ENCODE measurements at places on chromosomes 11 and 22.
A peak's percentile ranks its signal among the peaks of the same experiment; 100 is the strongest.

DNA sequence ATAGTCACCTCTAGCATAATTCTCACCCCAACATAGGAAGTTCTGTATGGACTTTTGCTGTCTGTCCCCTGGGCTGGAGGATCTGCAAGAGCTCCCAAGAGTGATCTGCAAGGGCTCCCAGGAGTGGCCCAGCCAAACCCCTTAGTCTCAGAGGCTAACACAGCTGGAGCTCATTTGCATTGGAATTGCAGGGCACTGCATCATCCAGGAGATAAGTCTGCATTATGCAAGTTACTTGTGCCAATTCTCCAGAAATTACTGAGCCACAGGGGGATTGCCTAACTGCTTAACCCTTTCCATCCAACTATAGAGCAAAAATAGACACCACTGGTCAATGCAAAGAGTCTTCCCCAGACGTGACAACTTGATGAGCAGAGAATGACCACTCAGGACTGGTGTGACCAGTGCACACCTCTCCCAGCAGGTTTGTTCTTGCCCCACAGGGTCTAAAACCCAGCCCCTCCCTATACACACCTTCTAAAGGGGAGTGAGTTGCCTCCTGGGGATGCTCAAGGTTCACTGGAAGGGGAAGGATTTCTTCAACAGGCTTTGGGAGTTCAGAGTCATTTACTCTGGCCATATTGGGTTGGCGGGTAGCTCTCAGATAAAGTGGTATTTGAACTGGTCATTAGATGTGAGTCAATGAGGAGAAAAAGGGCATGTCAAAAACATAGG is 38.4 kb downstream of the POU2AF3 start:
- peak; percentile 93 for DNase-seq

DNA sequence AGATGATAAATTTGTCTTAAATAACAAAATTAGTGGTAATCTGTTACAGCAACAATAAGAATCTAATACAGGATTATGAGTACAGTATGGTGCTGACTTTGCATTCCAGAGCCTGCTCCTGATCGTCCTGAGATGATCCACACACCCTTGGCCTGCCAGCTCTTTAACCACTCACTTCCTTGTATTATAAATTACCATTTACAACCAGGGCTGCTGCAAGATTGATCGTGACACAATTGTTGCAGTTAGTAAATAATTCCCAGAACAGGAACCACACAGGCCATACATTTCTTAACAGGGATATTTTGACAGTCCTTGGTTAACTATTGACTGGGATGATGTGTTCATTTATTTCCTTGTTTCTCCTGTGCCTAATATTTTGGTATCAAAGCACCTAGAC is 3.8 kb upstream of the CBLIF start:
- no peak for DNase-seq

DNA sequence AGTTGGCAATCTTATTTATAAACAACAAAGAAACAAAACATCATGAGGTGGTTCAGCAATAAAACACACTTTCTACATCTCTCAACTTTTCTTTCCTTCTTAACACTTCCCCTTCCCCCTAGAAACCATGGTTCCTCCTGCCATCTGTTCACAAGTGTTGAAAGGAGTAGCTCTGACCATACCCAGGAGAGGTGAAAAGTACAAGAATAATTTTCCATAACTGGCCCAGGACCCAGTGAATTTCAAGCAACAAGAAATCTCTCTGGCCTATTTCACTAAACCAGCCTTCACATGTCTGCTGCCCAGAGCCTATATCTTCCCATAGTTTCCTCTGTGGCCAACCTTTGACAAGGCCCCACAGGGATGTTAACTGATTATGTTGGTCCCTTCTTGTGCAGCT is 98.2 kb upstream of the CEP126 start:
- DNase-seq = no peak

- no peak for DNase-seq
Measured at GRCh38 chr11:131471976-131472375, 101.6 kb downstream of the NTM start.

GRCh38 chr11:1638344-1638743 is 8.8 kb downstream of the KRTAP5-5 start:
- no peak for DNase-seq

DNA sequence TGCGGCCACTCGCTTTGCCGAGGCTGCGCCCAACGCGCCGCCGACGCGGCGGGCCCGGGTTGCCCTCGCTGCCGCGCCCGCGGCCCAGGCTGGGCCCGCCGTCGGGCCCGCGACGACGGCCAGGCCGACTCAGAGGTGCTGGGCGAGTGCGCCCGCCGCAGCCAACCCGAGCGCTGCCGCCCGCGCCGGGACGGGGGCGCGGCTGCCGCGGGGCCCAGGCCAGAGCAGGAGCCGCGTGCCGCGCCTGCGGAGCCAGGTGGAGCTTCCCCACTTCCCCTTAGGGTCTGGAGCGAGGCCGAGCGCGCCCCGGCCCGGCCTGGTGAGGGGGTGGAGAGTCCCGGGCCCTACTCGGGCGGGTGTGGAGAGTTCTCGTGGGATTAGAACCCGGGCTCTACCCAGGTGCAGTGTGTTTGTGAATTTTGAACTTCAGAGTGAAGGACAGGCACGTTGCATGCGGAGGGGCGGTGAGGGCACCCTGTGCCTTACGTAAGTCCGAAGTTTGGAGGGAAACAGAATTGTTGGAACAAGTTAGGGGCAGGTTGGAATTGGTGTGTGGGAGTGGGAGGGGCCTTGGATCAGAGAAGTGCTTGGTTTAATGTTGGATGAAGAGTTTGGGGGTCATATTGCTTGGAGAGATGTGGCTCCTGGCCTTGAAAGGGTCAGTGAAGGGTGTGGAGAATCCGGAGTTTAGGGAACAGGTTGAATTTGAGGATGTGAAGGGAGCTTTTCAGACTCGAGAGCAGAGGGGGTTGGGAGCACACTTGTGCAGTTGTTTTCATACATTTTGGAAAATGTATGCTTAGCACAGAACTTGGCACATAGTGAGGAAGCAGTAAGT is 697 bp downstream of the RNF169 start:
- no peak for DNase-seq

- DNase-seq = no peak
Measured at GRCh38 chr11:64357904-64358535, 942 bp upstream of the RPS6KA4 start.

GRCh38 chr11:114783805-114784204 is 105.5 kb downstream of the NXPE2 start:
- DNase-seq = no peak

DNA sequence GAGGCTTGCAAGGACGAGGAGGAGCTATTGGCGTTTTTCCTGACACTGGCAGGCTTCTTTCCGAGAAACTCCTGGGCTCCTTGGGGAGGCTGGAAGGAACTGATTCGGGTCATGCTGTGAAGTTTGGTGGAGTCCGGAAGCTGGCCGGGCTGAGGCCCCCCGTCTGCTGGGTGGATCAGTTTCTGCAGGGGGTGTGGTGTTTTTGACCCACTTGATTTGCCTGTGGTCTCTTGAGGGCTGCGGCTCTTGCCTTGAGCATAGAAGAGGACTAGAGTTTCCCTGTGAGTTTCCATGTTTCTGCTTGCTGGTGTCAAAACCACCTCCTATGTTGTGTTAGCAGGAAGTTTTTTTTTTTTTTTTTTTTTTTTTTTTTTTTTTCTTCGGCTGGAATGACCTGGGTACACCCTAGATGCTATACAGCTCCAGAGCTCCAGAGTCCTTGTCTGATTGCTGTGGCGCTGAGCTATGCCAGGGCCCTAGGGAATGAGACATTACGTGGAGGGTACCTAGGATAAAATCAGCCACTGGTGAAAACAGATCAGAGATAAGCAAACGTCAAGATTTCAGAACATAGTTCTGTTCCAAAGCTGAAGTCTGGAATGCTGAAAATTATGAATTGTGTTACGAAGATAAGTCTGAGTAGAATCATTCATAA is 728 bp downstream of the TBC1D22A start:
- no peak for DNase-seq

- no peak for DNase-seq
Measured at GRCh38 chr22:20181194-20181883, 30.5 kb upstream of the CCDC188 start.

GRCh38 chr11:79209540-79210266 is 231.1 kb downstream of the TENM4 start:
- no peak for DNase-seq

GRCh38 chr11:115916608-115917007 is 412.4 kb upstream of the CADM1 start:
- DNase-seq = no peak

DNA sequence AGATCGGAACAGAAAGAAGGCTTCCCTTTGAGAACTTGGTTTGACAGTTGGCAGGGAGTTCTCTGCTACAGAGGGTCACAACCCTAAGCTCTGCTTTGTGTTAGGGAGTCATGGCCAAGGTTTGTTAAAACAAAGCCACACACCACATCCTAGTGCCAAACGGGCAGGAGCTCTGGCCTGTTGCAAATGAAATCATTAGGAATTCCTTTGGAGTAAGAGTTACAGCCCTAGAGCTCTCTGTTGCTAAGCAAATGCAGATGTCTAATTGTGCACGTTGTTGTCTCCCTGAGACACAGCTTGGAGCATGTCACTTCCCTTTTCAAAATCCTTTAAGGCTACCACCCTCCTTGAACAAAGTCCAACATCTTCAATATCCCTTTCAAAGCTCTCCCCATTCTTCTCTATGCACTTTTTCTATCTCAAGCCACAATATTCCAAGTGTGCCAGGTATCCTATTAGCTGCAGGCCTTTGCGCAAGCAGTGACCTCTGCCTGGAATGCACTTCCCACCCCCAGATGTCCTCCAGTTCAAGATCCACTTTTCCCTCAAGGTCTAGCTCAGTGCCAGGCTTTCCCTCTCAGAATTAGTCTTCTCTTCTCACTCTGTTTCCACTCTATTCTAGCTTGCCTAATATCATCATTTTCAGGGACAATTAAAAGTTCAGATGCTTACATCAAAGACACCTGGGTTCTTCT is 253.7 kb upstream of the POU2AF2 start:
- DNase-seq = peak; percentile 79

GRCh38 chr11:72208281-72208680 is 8.3 kb upstream of the FOLR2 start:
- DNase-seq = no peak

DNA sequence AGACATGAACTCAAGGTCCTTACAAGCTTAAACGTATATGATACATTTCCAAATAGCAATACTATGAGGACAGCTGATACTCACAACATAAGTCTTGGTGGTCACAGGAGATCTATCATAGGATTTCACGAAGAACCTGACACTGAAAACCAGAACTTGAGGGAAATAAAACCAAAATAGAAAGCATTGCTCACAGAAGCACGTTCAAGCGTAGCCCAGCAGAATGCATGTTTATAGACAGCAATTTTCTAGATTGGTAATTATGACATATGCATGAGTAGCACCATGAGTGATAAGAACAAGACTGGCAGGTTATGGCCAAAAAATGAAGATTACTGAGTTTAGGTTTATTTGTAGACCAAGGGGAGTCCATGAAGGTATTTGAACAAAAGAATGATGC is 243.5 kb downstream of the ETS1 start:
- DNase-seq = no peak

DNA sequence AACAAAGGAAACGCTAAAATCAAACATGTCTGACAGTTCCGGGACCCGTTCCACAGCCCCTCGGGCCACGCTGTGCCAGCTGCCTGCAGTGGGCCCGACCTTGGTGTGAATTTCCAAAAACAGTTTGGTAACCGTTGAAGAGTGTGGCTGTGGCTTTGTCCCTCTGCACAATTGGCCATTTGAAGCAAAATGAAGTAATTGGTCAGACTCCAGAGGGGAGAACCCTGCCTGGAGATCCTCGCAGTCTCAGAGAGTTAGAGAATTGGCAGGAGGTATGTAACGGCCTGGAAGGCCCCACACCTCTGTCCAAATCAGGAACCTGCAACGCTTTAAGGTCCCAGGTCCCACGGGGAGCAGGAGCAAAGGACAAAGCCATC is 26.3 kb downstream of the TRMU start:
- DNase-seq = no peak

DNA sequence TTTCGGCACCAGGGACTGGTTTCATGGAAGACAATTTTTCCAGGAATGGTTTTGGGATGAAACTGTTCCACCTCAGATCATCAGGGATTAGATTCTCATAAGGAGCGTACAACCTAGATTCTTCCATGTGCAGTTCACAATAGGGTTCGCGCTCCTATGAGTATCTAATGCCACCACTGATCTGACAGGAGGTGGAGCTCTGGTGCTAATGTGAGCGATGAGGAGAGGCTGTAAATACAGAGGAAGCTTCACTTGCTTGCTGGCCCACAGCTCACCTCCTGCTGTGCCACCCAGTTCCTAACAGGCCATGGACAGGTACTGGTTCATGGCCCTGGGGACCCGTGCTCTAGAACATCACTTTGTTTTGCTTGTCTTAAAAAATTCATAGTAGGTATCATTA is 41.8 kb upstream of the AMPD3 start:
- DNase-seq = no peak

GRCh38 chr11:110338684-110339083 is 42.3 kb upstream of the RDX start:
- DNase-seq = no peak

All from AG09319 (cell line).